ENCODE measurements at places on chromosomes 6 and 20. TPM values are rescaled to one million over a fixed set of nuclear protein-coding genes. Genes with fewer than 3 reads are reported as not detected.
A peak's percentile ranks its signal among the peaks of the same experiment; 100 is the strongest.

The TNNC2 gene
- not detected for total RNA-seq

DNA sequence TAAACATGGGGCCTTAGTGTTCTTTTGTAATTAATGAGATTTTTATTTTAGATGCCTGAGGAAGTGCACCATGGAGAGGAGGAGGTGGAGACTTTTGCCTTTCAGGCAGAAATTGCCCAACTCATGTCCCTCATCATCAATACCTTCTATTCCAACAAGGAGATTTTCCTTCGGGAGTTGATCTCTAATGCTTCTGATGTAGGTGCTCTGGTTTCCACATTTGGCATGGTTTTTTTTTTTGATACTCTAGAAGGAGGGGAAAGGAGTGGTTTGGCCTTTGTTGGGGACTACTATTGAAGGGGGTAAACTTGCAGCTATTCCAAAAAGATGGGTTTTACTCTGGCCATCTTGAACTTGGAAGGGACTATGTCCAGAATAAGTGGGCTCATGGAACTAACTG lies 1.7 kb downstream of the HSP90AB1 start:
- H3K27me3 ChIP-seq: no peaks in the 10 kb centered on the region
- DNase-seq: no peak
- H3K36me3 ChIP-seq: peaks cover 56% of the 10 kb centered on the region

The VIP gene
- total RNA-seq: not detected

The SALL4 gene
- total RNA-seq: not detected

GRCh38 chr20:48051794-48052474 lies 266.7 kb upstream of the SULF2 start:
- no peak overlapping the region for H3K4me3 ChIP-seq
- H3K27ac ChIP-seq: no peak overlapping the region
- DNase-seq: no peak
- no peaks in the 10 kb centered on the region for H3K36me3 ChIP-seq

DNA sequence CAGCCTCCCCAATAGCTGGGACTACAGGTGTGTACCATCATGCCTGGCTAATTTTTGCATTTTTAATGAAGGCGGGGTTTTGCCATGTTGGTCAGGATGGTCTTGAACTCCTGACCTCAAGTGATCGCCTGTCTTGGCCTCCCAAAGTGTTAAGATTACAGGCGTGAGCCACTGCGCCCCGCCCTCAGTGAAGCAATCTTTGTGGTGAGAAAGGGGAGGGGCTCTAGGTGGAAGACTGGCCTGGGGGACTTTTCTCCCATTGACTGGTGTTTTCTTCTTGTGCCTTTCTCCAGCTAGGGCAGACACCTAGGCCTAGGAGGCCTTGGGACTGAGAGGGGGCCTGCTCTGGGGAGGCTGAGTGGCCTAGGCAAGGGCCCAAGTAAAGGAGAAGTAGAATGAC lies 84.1 kb downstream of the DNAAF9 start:
- no peaks in the 10 kb centered on the region for H3K36me3 ChIP-seq
- no peaks in the 10 kb centered on the region for H3K27me3 ChIP-seq
- H3K4me1 ChIP-seq: no peaks in the 10 kb centered on the region
- no peak for DNase-seq
- H3K27ac ChIP-seq: no peak overlapping the region
- no peak overlapping the region for H3K4me3 ChIP-seq

DNA sequence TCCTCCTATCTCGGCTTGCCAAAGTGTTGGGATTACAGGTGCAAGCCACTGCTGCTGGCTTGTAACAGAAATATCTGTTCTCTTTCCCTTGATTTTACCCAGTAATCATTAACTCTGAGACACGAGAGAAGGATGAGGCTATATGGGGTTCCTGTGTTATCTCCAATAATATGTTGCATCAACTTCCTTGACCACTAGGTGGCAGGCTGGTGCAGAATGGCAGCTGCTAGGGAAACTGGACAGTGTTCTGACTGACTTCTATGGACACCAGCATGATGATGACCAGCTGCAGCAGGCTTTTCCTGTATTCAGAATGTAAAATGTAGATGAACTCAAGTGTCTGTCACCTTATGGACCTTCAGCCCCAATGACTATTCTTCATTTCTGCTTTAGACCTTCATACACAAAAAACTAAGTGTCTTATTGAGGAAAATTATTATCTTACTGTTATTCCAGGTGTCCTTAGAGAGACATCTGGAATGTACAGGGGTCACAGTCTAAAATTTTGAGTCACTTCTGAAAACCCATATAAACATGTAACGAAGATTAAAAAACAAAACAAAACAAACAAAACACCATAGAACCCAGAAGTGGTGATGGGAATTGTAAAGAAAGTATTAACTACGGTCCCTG lies 20.4 kb upstream of the CD109 start:
- H3K27ac ChIP-seq: no peak overlapping the region
- peaks cover 18% of the 10 kb centered on the region for H3K27me3 ChIP-seq
- peak; percentile 81 for DNase-seq
- no peak overlapping the region for H3K4me3 ChIP-seq
- H3K4me1 ChIP-seq: no peaks in the 10 kb centered on the region
